Central memory CD8-positive, alpha-beta T cell (primary cell): ENCODE measurements at places on chromosomes 4 and X.

DNA sequence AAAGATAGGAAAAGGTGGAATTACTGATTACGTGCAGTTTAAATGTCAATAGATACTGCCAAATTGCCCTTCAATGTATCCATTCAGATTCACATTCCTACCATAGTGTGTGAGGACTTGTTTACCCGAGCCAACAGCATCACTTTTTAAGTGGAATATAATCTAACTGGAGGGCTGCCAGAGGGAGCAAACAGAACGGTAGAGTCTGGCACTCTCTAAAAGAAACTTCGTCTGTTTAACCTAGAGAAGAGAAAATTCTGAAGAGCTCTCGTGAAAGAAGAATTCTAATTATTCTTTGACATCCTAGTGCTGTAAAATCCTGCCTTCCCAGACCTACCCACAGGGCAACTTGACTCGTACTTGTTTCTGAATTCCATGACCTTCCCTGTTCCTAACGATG, 23.2 kb downstream of the SMIM43 start:
- H3K27me3 ChIP-seq, result no peaks in the 10 kb centered on the region
- no peak overlapping the region for H3K4me3 ChIP-seq
- no peaks in the 10 kb centered on the region for H3K36me3 ChIP-seq

DNA sequence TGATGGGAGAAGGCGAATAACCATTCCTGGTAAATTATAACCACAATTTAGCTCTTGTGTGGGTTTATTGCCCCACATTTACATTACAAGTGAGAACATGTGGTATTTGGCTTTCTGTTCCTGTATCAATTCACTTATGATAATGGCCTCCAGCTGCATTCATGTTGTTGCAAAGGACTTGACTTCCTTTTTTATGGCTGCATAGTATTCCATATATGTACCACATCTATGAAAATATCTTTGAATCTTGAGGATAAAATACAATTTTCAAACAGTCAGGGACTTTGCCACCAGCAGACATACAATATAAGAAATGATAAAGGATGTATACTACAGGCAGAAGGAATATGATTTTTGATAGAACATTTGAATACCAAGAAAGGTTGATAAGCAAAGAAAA, 27.3 kb downstream of the RAP2C start:
- no peak overlapping the region for H3K27ac ChIP-seq
- no peak overlapping the region for H3K4me3 ChIP-seq
- no peaks in the 10 kb centered on the region for H3K4me1 ChIP-seq
- no peaks in the 10 kb centered on the region for H3K27me3 ChIP-seq
- no peak for DNase-seq

DNA sequence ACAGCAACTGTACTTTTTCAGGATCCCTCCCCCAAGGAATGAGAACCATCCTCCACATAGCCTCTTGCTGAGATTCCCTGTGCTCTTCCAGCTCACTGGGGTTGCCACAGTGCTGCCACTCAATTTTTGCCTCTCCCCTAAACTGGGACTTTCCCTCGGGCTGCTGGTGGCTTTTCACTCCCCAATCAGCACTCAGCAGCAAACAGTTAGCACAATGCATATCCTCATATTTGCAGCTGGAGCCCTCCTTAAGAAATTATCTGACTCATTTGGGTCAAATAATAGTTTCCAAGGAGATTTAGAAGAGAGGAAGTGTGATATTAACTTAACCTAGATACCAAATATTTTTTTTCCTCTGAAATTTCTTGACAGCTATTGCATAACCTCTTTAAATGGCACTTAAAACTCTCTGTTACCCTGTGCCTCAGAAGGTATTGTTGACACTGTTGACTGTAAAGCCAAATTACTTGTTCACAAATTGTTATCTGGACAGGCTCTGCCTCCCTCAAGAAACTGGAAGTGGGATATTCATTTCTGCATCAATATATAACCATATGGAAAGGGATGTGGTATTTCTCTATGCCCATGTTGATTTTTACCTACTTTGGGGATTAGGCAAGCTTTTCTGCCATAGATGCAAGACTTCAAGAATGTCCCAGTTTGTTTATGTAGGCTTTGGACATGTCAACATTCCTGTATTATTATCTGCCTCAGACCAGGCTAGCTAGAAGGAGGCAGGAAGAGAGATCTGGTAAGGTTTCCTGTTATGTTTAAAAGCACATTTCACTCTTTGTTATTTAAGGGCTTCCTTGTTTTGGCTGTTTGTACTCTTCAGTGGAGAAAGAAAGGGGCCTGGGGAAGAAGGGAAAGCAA, 58.0 kb downstream of the SEPTIN11 start:
- H3K27me3 ChIP-seq, result no peaks in the 10 kb centered on the region
- peak overlapping the region; percentile 10 for H3K27ac ChIP-seq
- H3K4me3 ChIP-seq, result no peak overlapping the region
- DNase-seq, result no peak

DNA sequence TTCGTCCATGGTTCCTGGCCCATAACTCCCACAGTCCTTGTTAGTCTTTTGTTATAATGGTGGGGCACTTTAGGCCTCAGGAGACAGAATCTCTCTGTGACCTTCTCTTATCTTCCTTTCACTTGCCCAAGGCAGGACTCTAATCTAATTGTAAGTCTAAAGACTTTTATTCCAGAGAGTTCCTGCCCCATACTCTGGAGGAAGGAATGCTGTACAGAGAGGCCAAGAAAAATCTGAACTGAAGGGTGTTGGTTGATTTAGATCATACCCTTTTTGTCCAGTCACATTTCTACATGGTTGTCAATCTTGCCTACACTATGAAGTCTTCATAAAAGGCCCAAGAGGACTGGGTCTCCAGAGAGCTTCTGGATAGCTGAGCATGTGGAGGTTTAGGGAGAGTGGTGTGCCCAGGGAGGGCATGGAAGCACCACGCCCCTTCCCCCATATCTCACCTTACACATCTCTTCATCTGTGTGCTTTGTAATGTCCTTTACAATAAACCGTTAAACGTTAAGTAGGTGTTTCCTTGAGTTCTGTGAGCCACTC, 84.5 kb downstream of the AFF1 start:
- H3K27me3 ChIP-seq, result no peaks in the 10 kb centered on the region
- no peak for DNase-seq
- H3K4me3 ChIP-seq, result no peak overlapping the region
- H3K36me3 ChIP-seq, result no peaks in the 10 kb centered on the region

GRCh38 chrX:154695911-154696675, 42.7 kb upstream of the CTAG2 start:
- peaks cover 43% of the 10 kb centered on the region for H3K36me3 ChIP-seq
- H3K27ac ChIP-seq, result no peak overlapping the region
- H3K4me1 ChIP-seq, result peaks cover 11% of the 10 kb centered on the region
- H3K4me3 ChIP-seq, result no peak overlapping the region
- DNase-seq, result no peak

GRCh38 chr4:156884183-156884582, 87.4 kb downstream of the PDGFC start:
- DNase-seq, result no peak
- H3K36me3 ChIP-seq, result no peaks in the 10 kb centered on the region
- no peak overlapping the region for H3K4me3 ChIP-seq
- no peaks in the 10 kb centered on the region for H3K4me1 ChIP-seq
- H3K27ac ChIP-seq, result no peak overlapping the region

DNA sequence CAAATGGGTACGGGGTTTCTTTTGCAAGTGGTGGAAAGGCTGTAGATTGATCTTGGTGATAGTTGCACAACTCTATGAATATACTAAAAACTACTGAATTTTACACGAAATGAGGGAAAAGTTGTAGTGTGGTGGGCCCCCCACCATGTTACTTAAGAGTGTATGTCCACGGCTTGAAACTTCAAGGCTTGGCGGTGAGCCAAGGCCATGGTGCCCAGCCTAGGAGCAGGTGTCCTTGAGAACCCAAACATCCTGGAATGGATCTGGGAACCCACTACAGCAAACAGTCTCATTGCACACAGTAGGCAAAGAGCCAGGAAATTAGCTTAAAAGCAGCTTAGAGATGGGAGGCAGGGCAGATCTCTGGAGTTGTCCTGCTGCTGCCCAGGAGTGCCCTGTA, 62.9 kb downstream of the BRCC3 start:
- no peak overlapping the region for H3K27ac ChIP-seq
- no peaks in the 10 kb centered on the region for H3K4me1 ChIP-seq
- no peaks in the 10 kb centered on the region for H3K27me3 ChIP-seq
- no peak for DNase-seq

DNA sequence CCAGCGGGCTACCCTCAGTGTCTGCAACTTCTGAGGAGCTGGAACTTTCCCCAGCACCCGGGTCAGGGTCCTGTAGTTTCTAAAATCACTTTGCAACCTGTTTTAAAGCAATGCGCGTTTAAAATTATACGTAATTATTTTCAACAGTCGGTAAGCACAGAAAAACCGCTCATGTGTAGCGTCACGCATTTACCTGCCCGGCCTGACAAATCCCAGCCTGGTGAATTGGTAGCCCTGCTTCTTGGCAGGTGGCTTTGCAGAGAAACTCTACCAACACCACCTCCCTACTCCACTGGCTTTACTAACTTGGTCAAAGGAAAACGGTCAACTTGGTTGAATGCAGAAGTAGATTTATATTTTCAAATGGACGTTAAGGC, 640 bp downstream of the BANK1 start:
- H3K4me3 ChIP-seq, result peak overlapping the region; percentile 73
- no peak for DNase-seq
- H3K4me1 ChIP-seq, result peaks cover 6% of the 10 kb centered on the region
- H3K36me3 ChIP-seq, result peaks cover 2% of the 10 kb centered on the region
- no peak overlapping the region for H3K27ac ChIP-seq

GRCh38 chr4:116849620-116850019, 235.8 kb downstream of the TRAM1L1 start:
- H3K27ac ChIP-seq, result no peak overlapping the region
- H3K27me3 ChIP-seq, result no peaks in the 10 kb centered on the region
- DNase-seq, result no peak

DNA sequence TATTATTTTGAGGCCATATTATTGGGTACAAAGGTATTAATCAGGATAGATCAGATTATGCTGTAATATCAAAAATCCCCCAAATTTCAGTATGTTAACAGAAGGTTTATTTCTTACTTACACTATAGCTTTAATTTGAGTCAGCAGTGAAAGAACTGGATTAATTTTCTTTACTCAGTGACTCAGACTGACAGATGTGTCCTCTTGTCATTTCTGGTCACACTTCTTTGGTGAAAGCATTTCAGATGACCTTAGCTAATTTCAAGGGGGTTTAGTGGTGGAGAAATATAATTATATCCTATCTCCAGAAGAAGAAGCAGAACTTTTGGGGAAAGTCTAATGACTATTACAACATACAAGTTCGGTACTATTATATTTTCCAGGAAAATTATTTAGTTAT, 12.4 kb downstream of the DDIT4L start:
- H3K36me3 ChIP-seq, result no peaks in the 10 kb centered on the region
- DNase-seq, result no peak

DNA sequence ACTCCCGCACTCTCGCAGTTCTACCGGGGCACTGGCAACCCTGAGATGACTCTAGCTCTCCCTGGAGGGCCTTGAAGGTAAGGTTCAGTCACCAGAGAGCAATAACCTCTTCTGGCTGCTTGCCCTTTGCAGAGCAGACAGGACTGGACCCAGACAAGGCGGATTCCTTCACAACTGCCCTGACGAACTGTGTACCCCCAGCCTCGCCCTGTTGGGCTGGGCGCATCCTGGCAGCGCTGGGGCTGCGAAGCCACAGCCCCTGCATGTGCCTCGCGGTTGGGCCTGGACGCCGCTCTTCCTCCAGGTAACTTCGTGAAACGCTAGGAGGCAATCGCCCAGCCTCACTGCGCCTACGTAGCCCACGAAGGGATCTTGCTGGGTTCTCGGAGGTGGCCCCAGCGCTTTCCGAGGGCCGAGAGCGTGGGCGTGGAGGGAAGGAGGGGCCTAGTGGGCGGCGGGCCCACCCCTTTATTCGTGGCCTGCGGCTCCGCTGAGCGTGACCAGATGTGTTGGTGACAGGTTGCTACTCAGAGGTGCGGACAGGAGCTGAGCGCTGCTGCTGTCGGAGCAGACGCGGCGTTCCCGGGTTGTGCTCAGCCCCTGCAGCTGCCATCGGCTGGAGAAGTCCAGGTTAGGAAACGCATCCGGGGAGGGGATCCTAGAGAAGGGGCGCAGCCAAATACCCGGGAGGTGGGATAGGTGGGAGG, 1.9 kb upstream of the MAMLD1 start:
- H3K4me3 ChIP-seq, result peak overlapping the region; percentile 81
- H3K4me1 ChIP-seq, result peaks cover 35% of the 10 kb centered on the region
- peaks cover 4% of the 10 kb centered on the region for H3K36me3 ChIP-seq
- H3K27me3 ChIP-seq, result no peaks in the 10 kb centered on the region
- no peak overlapping the region for H3K27ac ChIP-seq

DNA sequence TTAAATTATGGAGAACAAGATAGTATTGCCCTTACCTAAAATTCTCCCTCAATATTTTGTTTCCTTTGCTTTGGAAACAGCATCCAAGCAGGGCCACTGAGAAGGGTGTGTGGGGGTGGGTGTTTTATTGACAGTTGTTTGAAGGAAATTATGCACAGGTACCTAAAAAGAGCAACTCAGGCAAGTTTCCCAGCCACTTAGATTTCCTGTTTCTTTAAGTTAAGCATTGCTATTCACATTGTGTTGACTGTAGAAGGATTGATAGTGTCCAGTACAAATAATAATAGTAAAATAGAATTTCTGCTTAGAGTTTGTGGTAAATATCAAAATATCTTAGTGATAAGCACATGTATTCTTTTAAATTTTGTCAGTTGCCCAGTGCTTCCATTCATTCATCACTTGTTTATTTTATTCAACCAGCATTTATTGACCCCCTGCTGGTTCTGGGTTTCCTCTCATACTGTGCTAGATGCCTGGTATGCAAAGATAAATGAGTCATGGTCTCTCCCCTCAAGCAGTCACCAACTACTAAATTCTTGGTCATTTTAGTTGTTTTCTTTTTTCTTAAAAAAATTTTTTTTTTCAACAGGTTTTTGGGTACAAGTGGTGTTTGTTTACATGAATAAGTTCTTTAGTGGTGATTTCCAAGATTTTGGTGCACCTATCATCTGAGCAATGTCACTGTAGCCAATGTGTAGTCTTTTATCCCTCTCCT, 50.0 kb downstream of the GALNT7 start:
- H3K4me3 ChIP-seq, result no peak overlapping the region
- H3K27ac ChIP-seq, result no peak overlapping the region
- no peak for DNase-seq

GRCh38 chrX:12814420-12814819, 23.2 kb downstream of the PRPS2 start:
- no peak overlapping the region for H3K27ac ChIP-seq
- peak; percentile 13 for DNase-seq
- H3K4me3 ChIP-seq, result no peak overlapping the region
- no peaks in the 10 kb centered on the region for H3K4me1 ChIP-seq
- no peaks in the 10 kb centered on the region for H3K27me3 ChIP-seq

GRCh38 chrX:118519411-118520215, 24.0 kb downstream of the DOCK11 start:
- no peak overlapping the region for H3K4me3 ChIP-seq
- peaks cover 34% of the 10 kb centered on the region for H3K4me1 ChIP-seq
- H3K36me3 ChIP-seq, result peaks cover 12% of the 10 kb centered on the region
- no peaks in the 10 kb centered on the region for H3K27me3 ChIP-seq
- no peak for DNase-seq
- H3K27ac ChIP-seq, result peak overlapping the region; percentile 55

GRCh38 chr4:166174717-166175490, 301.9 kb downstream of the TLL1 start:
- H3K4me1 ChIP-seq, result no peaks in the 10 kb centered on the region
- DNase-seq, result no peak
- H3K36me3 ChIP-seq, result peaks cover 2% of the 10 kb centered on the region

- H3K4me3 ChIP-seq, result no peak overlapping the region
- peaks cover 32% of the 10 kb centered on the region for H3K36me3 ChIP-seq
- DNase-seq, result no peak
- peaks cover 5% of the 10 kb centered on the region for H3K4me1 ChIP-seq
Observed at GRCh38 chr4:87354168-87355102, 31.8 kb upstream of the HSD17B13 start.
